ENCODE measurements at places on chromosomes 3 and 15. TPM values are rescaled to one million over a fixed set of nuclear protein-coding genes. Genes with fewer than 3 reads are reported as not detected.

The GASK1A gene
- polyA plus RNA-seq, result not detected

The MINAR1 gene
- 0.35 TPM for polyA plus RNA-seq

The DLG1 gene
- 21.0 TPM for polyA plus RNA-seq

GRCh38 chr3:127467391-127467790 lies 123.1 kb downstream of the TPRA1 start:
- no peak for DNase-seq

GRCh38 chr3:37970802-37971201 lies 19.8 kb upstream of the VILL start:
- no peak for DNase-seq

All from SK-N-SH (cell line).